Activated CD4-positive, alpha-beta T cell treated with anti-CD3 and anti-CD28 coated beads for 1 hour (primary cell): ENCODE measurements at places on chromosomes 12 and 14.
A peak's percentile ranks its signal among the peaks of the same experiment; 100 is the strongest.

GRCh38 chr12:47942614-47943225, 20.7 kb upstream of the TMEM106C start:
- DNase-seq = no peak

DNA sequence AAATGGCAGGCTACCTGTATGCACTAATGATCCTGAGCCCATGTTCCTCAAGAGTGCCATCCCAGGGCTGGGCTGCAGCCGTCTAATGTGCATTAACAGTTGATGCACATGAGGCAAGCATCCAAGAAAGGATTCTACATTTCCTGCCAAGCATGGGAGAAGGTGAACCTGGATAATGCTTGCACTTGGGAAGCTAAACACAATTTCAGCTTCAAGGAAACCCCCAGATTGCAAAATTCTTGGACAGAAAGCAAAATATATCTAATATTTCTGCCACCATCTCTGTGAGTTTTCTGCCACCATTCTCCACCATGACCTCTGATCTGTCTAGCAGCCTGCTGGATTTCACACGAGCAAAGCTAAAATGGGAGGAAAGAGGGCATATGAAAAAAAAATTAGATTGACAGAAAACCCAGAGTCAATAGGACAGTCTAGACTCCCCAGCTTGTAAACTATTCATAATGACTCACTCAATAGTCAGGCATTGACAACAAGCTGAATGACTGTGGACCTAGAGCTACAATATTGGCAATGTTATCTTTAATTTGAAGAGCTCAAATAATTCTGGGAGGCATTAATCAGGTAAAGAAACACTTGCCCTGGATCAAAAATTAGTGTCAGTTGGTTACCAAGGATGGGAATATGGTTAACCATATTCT, 91.9 kb upstream of the BCL2L14 start:
- no peak for DNase-seq

GRCh38 chr14:99698642-99699041, 14.5 kb downstream of the CYP46A1 start:
- no peak for DNase-seq

DNA sequence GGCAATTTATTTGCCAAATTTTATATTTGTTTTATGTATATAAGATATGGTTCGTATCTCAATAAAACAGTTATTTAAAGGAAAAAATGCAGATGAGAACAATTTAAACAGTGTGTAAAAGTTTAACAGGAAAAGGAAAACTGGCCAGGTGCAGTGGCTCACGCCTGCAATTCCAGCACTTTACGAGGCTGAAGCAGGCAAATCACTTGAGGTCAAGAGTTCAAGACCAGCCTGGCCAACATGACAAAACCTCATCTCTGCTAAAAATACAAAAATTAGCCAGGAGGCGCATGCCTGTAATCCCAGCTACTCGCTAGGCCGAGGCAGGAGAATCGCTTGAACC, 22.3 kb downstream of the G2E3 start:
- no peak for DNase-seq

DNA sequence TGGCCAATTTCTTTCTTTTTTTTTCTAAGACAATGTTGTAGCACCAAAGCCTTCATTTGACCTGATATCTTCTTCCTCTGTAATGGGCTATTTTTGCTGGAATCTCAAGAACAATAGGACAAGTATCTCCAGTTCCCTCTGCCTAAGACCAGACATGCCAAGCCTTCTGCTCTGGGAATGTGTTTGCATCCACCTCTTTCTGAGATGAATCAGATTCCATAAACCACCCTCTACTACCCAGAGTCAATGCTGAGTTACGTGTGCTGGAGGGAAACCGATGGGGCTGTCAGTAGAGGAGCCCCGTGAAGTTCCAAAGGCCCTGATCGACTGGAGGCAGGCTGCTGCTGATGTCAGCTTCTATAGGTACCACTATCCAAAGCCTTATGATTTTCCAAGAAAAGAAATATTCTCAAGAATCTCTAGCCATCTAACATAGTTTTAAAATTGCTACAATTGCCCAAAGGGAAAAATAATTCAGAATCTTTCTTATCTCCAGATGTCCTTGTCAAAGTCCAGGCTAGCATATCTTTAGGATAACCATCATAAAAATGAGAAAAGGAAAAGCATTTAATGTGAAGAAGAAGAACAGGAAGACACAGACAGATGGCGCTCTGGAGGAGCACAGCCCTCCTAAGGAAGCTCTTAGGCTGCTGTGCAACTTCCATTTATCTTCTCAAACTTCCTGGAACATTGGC, 101.9 kb downstream of the SLC8A3 start:
- DNase-seq = no peak

DNA sequence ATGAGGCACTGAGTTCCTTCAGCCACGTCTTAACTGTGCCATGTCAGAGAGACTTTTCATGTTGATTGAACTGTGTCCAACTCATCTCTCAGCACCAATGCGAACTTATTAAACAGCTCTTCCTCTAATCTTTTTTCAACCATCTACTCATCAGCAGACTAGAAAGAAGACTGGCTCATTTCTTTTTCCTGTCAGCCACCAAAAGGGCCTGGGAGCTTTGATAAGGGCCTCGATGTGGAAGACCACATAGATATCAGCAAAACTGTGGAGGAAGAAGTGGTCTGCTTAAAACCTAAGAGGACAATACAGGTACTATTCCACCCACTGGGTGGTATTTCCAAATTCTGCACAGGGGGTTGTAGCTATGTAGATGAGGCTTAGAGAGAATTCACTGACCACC, 3.6 kb upstream of the PLXNC1 start:
- no peak for DNase-seq

DNA sequence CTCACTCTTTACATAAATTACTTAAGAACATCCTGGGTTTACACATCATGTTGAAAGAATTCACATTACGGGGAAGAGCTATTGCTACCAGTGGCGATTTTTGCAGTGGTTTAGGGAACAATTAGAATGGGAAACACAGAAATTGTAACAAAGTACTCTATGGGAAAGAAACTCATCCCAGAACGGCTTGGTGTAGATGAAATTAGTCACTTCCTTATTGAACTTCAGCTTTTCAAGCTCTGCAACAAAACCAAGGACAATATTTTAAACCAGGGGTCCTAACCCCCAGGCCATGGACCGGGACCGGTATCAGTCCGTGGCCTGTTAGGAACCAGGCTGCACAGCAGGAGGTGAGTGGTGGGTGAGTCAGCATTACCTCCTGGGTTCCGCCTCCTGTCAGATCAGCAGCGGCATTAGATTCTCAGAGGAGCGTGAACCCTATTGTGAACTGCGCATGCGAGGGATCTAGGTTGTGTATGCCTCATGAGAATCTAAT, 32.3 kb upstream of the FICD start:
- no peak for DNase-seq

GRCh38 chr12:57514720-57515407, 5.5 kb downstream of the DDIT3 start:
- DNase-seq = no peak

DNA sequence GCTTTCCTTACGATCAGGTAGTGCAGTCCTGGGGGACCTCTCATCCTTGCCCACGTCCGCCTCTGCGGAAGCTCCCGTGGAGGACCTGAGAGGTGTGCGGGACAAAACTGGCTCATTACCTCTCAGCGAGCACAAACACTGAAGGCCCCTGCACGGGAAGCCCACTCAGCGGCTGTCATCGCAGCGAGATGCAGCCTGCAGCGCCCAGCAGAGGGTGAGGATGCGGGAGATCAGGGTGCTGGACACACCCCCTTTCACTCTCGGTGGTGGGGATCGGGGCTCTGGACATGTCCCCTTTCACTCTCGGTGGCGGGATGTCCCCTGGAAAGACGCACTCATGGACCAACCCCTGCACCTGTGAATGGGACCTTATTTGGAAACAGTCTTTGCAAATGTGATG, 111.6 kb downstream of the PIWIL1 start:
- DNase-seq = no peak

DNA sequence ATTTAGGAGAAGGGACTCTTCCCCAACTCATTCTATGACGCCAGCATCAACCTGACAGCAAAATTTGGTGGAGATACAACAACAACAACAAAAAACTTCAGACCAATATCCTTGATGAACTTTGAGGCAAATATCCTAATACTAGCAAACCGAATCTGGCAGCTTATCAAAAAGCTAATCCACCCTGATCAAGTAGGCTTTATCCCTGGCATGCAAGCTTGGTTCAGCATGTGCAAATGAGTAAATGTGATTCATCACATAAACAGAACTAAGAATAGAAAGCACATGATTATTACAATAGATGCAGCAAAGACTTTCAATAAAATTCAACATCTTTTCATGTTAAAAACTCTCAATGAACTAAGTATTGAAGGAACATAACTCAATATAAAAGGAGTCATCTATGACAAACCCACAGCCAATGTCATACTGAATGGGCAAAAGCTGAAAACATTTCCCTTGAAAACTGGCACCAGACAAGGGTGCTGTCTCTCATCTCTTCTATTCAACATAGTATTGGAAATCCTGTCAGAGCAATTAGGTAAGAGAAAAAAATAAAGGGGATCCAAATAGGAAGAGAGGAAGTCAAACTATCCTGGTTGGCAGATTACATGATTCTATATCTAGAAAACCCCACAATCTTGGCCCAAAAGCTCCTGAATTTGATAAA, 233.3 kb downstream of the CCDC59 start:
- DNase-seq = no peak

- no peak for DNase-seq
Observed at GRCh38 chr12:122064025-122064777, 14.4 kb upstream of the MLXIP start.

GRCh38 chr12:53695152-53696145, 19.6 kb upstream of the ATP5MC2 start:
- peak; percentile 18 for DNase-seq

- DNase-seq = no peak
Observed at GRCh38 chr12:11569716-11570115, 79.8 kb upstream of the ETV6 start.

- no peak for DNase-seq
Observed at GRCh38 chr14:22558221-22558913, 30.7 kb downstream of the DAD1 start.

GRCh38 chr14:61482348-61483206, 161.2 kb downstream of the PRKCH start:
- DNase-seq = no peak

- no peak for DNase-seq
Observed at GRCh38 chr12:11668611-11669010, 19.1 kb downstream of the ETV6 start.
